ENCODE measurements at places on chromosomes 1 and 21. TPM values are rescaled to one million over a fixed set of nuclear protein-coding genes. Genes with fewer than 3 reads are reported as not detected.

The SPAG17 gene
- not detected for total RNA-seq

The KNCN gene
- not detected for total RNA-seq

The SLC45A3 gene
- total RNA-seq, result 0.19 TPM

The RIPK4 gene
- 0.21 TPM for total RNA-seq

The HSPA6 gene
- total RNA-seq, result 0.95 TPM

The TSPAN1 gene
- total RNA-seq, result not detected

The BSND gene
- not detected for total RNA-seq

The TIE1 gene
- total RNA-seq, result 0.59 TPM

The LCE2B gene
- total RNA-seq, result not detected

The CACNA1S gene
- total RNA-seq, result not detected

The RIMS3 gene
- 1.4 TPM for total RNA-seq

The HES3 gene
- total RNA-seq, result not detected

Measured in activated CD8-positive, alpha-beta memory T cell treated with anti-CD3 and anti-CD28 coated beads for 36 hours (primary cell).